ENCODE measurements at places on chromosomes 2 and 18.
A peak's percentile ranks its signal among the peaks of the same experiment; 100 is the strongest.

- H3K4me3 ChIP-seq = no peak overlapping the region
- H3K27me3 ChIP-seq = no peaks in the 10 kb centered on the region
- DNase-seq = no peak
- H3K27ac ChIP-seq = no peak overlapping the region
Measured at GRCh38 chr2:203705178-203705577, 1.3 kb upstream of the CD28 start.

DNA sequence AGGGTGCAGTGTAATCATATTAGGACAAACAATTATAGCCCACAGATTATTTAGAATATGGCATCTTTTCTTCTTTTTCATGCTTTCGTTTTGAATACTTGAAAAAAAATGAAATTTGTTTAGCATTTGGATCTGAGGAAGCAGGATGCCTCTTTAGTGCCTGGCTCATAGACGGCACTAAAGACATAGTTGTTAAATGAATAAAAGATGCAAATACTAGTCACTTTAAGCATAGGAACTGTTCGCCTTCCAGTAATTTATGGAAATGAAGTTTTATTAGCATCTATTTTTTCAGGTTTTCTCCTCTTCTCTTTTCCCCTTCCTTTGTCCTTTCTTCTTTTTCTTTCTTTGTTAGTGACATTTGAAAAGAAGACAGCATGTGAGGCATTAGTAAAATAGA, 80.4 kb downstream of the CHST9 start:
- H3K4me3 ChIP-seq = no peak overlapping the region
- DNase-seq = no peak
- no peak overlapping the region for H3K27ac ChIP-seq
- no peaks in the 10 kb centered on the region for H3K4me1 ChIP-seq
- no peaks in the 10 kb centered on the region for H3K27me3 ChIP-seq
- H3K36me3 ChIP-seq = no peaks in the 10 kb centered on the region

DNA sequence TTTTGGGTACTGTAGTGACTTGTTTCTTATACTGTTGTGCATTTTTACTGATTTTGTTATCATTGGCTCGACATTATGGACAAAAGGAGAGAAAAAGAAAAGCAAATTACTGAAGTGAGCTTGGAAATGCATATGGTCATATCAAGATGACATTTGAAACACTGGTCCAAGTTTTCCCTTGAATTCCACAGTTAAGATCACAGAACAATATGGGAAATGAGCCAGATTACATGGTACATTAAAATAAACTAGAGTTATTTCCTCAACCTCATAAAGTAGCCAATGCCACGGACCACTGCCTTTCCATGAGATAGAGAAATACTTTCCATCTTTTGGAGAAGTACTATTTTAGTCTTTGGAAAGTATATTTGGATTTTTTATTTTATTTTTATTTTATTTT, 62.0 kb upstream of the SGPP2 start:
- no peaks in the 10 kb centered on the region for H3K27me3 ChIP-seq
- no peak overlapping the region for H3K4me3 ChIP-seq
- DNase-seq = no peak
- H3K36me3 ChIP-seq = no peaks in the 10 kb centered on the region
- H3K27ac ChIP-seq = no peak overlapping the region
- H3K4me1 ChIP-seq = no peaks in the 10 kb centered on the region

- H3K4me1 ChIP-seq = no peaks in the 10 kb centered on the region
- DNase-seq = no peak
- no peaks in the 10 kb centered on the region for H3K36me3 ChIP-seq
- no peak overlapping the region for H3K4me3 ChIP-seq
- no peak overlapping the region for H3K27ac ChIP-seq
Measured at GRCh38 chr2:231866450-231866849, 59.7 kb downstream of the NPPC start.

- no peak for DNase-seq
- H3K4me3 ChIP-seq = no peak overlapping the region
- H3K27me3 ChIP-seq = no peaks in the 10 kb centered on the region
- peaks cover 38% of the 10 kb centered on the region for H3K36me3 ChIP-seq
Measured at GRCh38 chr2:130380096-130380934, 24.5 kb downstream of the PTPN18 start.

GRCh38 chr2:156892467-156893281, 364.8 kb upstream of the GALNT5 start:
- DNase-seq = no peak
- H3K27ac ChIP-seq = no peak overlapping the region
- H3K36me3 ChIP-seq = no peaks in the 10 kb centered on the region
- no peaks in the 10 kb centered on the region for H3K27me3 ChIP-seq

GRCh38 chr2:225398372-225398771, 1.1 kb upstream of the NYAP2 start:
- H3K36me3 ChIP-seq = no peaks in the 10 kb centered on the region
- DNase-seq = no peak
- no peaks in the 10 kb centered on the region for H3K27me3 ChIP-seq
- no peak overlapping the region for H3K4me3 ChIP-seq
- no peak overlapping the region for H3K27ac ChIP-seq
- H3K4me1 ChIP-seq = no peaks in the 10 kb centered on the region

GRCh38 chr2:237916296-237916695, 50.5 kb upstream of the UBE2F start:
- DNase-seq = no peak
- H3K27ac ChIP-seq = no peak overlapping the region
- H3K27me3 ChIP-seq = no peaks in the 10 kb centered on the region
- peaks cover 8% of the 10 kb centered on the region for H3K4me1 ChIP-seq
- no peaks in the 10 kb centered on the region for H3K36me3 ChIP-seq

DNA sequence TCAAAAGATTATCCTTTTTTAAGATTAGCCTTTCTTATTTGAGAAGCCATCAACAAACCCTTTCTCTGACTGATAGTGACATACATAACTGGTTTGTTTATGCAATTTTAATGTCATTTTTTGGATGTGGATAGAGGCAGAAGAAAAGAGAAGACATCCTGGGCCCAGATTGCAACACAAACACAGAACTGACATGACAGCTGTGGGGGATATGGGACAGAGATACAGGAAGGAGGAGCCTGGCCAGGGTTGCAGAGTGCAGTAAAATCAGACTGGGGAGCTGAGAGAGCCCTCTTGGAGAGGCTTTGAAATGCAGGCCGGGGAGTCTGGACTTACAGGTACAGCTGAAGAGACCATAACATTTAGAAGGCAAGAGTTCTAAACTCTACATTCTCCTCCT, 65.1 kb downstream of the SIGLEC15 start:
- H3K27me3 ChIP-seq = no peaks in the 10 kb centered on the region
- H3K27ac ChIP-seq = no peak overlapping the region
- no peak for DNase-seq
- peaks cover under 1% of the 10 kb centered on the region for H3K4me1 ChIP-seq
- peaks cover 20% of the 10 kb centered on the region for H3K36me3 ChIP-seq

- no peaks in the 10 kb centered on the region for H3K4me1 ChIP-seq
- H3K27me3 ChIP-seq = no peaks in the 10 kb centered on the region
- H3K4me3 ChIP-seq = no peak overlapping the region
- H3K36me3 ChIP-seq = no peaks in the 10 kb centered on the region
- DNase-seq = no peak
- no peak overlapping the region for H3K27ac ChIP-seq
Measured at GRCh38 chr2:137047369-137047768, 282.0 kb downstream of the THSD7B start.

DNA sequence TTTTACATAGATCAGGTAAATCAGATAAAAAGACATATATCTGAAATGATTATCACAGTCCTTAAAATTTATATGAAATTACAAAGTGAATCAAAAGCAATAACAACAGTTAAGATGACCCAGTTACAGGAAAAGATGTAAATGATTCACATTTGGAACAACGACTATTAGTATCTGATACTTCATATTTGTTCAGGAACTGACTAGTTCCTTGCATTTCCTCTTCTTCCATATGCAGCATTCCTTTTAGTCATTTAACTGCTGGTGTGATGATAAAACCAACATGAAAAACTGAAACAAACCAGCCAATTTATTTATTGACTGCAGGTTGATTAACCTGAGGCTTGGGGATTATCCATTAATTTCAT, 75.2 kb downstream of the RBMS1 start:
- no peak for DNase-seq
- no peak overlapping the region for H3K27ac ChIP-seq
- H3K36me3 ChIP-seq = no peaks in the 10 kb centered on the region
- H3K4me1 ChIP-seq = peaks cover 29% of the 10 kb centered on the region
- no peak overlapping the region for H3K4me3 ChIP-seq
- H3K27me3 ChIP-seq = no peaks in the 10 kb centered on the region

- H3K36me3 ChIP-seq = no peaks in the 10 kb centered on the region
- H3K4me3 ChIP-seq = no peak overlapping the region
- no peaks in the 10 kb centered on the region for H3K27me3 ChIP-seq
- no peak overlapping the region for H3K27ac ChIP-seq
- peak; percentile 68 for DNase-seq
Measured at GRCh38 chr18:50992351-50992762, 24.5 kb downstream of the ELAC1 start.

DNA sequence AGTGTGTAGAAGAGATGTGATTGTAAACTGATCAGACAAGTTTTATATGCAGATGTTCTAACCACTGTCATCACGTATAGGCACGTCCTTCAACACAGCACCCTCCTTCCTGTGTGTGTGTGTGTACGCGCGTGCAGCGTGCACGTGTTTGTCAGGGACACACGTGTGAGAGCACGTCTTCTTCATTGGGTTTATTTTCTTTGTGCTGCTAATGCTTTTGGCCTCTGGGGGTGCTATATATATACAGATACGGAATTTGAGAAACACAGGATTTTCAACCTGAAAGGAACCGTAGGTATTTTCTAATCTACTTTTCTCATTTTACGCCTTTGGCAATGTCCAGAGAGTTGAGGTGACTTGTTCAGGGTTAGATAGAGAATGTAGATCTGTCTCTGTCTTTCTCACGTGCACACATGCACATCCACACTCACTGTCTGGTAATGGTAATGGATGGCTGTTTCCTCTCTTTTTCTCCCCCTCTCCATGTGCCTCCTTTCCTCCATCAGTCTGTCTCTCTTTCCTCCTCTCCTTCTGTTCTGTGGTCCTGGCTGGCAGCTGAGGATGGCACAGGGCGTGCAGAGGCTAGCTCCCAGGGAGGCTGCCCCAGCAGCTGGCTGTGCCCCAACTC, 13.4 kb upstream of the CELF4 start:
- no peak overlapping the region for H3K27ac ChIP-seq
- no peaks in the 10 kb centered on the region for H3K27me3 ChIP-seq
- no peaks in the 10 kb centered on the region for H3K36me3 ChIP-seq

DNA sequence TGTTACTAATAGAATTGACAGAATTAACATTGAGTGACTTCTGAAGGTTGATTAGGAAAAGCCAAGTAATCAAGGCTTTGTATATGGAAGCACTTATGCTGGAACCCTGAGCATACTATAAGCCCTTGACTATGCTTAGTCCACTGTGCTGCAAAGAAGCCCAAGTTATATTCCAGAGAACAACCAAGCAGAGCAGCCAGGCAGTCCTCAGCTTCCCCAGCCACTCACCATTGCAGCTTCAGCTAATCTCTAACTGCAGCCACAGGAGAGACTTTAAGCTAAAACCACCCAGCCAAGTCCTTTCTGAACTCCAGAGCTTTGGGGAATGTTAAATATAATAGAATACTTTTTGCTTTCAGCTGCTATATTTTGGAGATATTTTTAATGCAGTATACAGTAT, 164.4 kb upstream of the VWC2L start:
- H3K36me3 ChIP-seq = no peaks in the 10 kb centered on the region
- H3K27me3 ChIP-seq = no peaks in the 10 kb centered on the region
- no peak for DNase-seq

- H3K27ac ChIP-seq = no peak overlapping the region
- peaks cover 21% of the 10 kb centered on the region for H3K27me3 ChIP-seq
- peaks cover 27% of the 10 kb centered on the region for H3K4me1 ChIP-seq
Measured at GRCh38 chr2:56182420-56182819, 1.4 kb upstream of the CCDC85A start.

DNA sequence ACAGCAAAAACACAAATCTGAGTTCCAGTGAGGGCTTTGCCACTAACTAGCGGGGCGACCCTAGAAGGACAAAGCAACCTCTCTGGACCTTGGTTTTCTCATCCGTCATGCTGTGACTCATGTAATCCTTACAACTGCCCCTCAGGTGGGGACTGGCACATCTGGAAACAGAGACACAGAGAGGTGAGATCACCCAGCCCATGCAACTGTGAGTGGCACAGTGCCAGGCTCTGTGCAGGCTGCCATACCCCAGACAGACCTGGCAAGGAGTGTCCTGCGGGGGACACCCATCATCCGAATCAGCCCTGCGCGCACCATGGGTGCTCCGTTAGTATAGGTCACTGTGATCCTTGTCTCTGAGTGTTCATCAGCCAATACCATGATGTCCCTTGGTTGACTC, 198.3 kb downstream of the SMAD7 start:
- no peak overlapping the region for H3K4me3 ChIP-seq
- H3K27ac ChIP-seq = peak overlapping the region; percentile 81
- H3K4me1 ChIP-seq = peaks cover 32% of the 10 kb centered on the region
- no peak for DNase-seq

DNA sequence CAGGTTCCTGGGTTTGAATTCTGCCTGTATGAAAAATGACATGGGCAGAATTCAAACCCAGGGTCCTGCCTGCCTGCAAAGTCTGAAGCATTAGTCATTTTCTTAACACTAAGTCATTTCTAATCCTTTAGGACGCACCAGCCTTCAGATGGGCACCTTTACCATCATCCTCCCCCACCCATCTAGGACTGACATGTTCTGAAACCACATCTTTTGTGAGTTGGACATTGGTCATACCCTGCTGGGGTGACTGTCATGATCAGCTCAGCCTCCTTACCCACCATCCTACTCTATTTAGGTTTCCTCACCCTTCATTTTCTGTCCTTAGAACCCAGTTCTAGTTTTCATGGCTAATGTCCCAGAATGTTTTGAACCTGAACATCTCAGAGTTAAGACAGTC, 104.9 kb downstream of the TRIB2 start:
- no peaks in the 10 kb centered on the region for H3K36me3 ChIP-seq
- no peak for DNase-seq
- no peak overlapping the region for H3K4me3 ChIP-seq

GRCh38 chr2:218002143-218002844, 501 bp downstream of the TNS1 start:
- peaks cover 15% of the 10 kb centered on the region for H3K27me3 ChIP-seq
- H3K4me3 ChIP-seq = peak overlapping the region; percentile 55
- peaks cover 11% of the 10 kb centered on the region for H3K4me1 ChIP-seq
- peak overlapping the region; percentile 70 for H3K27ac ChIP-seq

- H3K36me3 ChIP-seq = no peaks in the 10 kb centered on the region
- no peak for DNase-seq
- no peaks in the 10 kb centered on the region for H3K4me1 ChIP-seq
- H3K27ac ChIP-seq = no peak overlapping the region
Measured at GRCh38 chr2:62152000-62152399, 43.9 kb upstream of the B3GNT2 start.

- H3K27me3 ChIP-seq = no peaks in the 10 kb centered on the region
- H3K4me1 ChIP-seq = peaks cover 4% of the 10 kb centered on the region
- H3K27ac ChIP-seq = peak overlapping the region; percentile 89
- no peaks in the 10 kb centered on the region for H3K36me3 ChIP-seq
- H3K4me3 ChIP-seq = peak overlapping the region; percentile 19
- DNase-seq = no peak
Measured at GRCh38 chr2:144510294-144510991, 9.5 kb downstream of the ZEB2 start.

- no peaks in the 10 kb centered on the region for H3K36me3 ChIP-seq
- no peak for DNase-seq
- no peaks in the 10 kb centered on the region for H3K27me3 ChIP-seq
- H3K4me1 ChIP-seq = peaks cover 7% of the 10 kb centered on the region
- no peak overlapping the region for H3K4me3 ChIP-seq
- no peak overlapping the region for H3K27ac ChIP-seq
Measured at GRCh38 chr18:58443671-58444070, 185.2 kb downstream of the ALPK2 start.
